ENCODE measurements at places on chromosomes 13 and 19. TPM values are rescaled to one million over a fixed set of nuclear protein-coding genes. Genes with fewer than 3 reads are reported as not detected.

DNA sequence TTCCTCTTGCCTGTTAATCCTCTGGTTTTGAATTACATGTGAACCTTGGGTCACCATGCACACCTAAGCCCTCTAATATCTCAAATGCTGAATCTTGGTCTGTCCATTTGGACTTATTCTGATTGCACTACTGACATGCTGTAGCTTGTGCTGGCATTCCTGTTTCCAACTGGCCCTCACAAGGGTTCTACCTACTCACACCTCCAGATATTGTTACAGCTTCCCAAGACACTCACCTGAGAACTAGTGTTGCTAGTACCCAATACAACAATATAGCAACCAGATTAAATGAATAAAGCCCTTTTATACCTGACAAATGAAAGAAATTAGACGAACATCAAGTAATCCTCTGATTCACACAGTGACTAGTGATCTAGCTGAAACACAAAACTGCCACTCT is 16.6 kb downstream of the TEX30 start:
- no peak for DNase-seq

DNA sequence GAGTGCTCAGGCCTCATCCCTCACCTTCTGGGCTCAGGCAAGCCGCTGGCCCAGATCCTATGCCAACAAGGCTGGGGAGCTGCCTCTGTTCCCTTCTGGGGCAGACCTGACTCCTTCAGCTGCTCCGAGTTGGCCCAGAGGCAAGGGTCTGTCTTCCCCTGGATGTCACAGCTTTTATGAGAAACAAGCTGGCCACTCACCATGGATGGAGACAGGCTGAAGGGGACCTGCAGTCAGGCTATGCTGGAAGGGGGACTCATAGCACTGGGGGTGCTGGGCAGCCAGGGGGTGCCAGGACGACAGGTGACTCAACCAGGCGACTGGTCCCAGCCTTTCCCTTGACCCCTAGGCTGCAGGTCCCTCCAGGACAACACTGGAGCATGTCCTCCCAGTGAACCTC is 52.4 kb upstream of the C1QTNF9B start:
- DNase-seq = no peak

TMEM255B gene
- total RNA-seq = 0.70 TPM

- DNase-seq = no peak
Measured at GRCh38 chr13:20995245-20995838, 66.0 kb downstream of the LATS2 start.

DNA sequence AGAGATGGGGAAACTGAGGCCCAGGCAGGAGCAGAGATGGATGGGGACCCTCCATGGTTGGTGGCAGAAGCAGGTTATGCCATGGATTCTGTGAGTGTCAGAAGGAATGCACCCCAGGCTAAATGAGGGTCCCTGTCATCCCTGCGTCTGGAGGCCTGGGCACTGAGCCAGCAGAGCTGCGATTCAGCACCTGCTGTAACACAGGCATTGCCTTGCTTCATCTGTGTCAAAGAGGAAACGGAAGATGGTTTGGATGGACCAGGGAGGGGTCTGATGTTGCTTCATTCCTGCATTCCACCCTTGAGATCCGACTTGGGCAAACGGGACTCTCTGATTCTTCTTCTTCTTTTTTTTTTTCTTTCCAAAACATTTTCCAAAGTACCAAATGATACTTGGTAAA is 1.2 kb downstream of the C5AR1 start:
- DNase-seq = no peak

All from H7 (cell line).